ENCODE measurements at places on chromosomes 3 and 15.

- no peak for DNase-seq
These were observed 202.9 kb downstream of the VPS13C start for GRCh38 chr15:61857169-61857829.

- DNase-seq: no peak
These were observed 19.7 kb downstream of the CHMP2B start for GRCh38 chr3:87246662-87247429.

DNA sequence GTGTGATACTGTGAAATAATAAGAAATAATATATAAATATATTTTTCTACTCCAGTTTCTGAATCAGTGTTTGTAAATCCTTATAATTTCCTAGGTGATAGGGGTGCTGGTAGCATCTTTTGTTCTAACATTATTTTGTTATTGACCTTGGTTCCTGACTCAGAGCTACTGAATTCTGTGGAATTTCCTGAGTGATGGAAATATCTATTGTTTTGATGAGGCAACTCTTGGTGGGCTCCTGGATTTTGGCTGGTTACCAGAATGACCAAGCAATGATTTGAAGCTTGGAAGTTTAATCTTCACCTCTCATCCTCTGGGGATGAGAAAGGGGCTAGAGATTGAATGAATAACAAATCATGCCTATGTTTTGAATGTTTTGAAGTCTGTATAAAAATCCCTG, 377.3 kb downstream of the LPP start:
- DNase-seq: no peak

DNA sequence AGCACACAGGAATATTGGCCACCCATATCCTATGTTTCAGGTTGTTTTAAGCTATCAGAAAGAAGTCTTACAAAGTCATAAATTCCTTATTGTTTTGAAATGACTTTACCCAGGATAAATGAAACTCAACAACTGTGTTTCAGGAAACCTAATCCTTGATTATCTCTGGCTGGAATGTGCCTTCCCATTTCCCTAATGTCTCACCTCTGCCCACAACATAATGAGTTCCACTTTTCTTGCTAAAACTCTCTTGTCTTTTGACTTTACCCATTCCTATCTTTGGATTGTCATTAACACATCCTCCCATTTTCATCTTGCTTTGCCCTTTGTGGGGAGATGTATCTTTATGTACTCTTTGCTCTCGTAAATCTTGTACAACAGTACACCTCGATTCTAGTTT, 200.0 kb upstream of the DNAJC19 start:
- no peak for DNase-seq

DNA sequence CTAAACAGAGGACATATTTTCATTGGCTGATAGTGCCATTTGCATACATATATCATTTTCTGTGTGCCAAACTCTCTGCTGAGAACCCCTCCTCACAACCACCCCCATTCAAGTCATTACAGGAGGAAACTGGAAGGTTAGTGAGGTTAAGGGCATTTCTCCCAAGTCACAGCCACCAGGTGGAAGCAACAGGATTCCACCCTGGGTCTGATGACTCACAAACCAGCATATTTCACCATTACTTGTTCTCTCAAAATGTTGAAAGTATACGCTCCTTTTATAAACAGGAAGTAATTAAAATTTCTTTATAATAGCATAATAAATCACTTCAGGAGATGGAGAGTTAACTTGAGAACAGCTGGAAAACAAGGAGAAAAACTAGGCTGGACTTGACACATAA, 398.6 kb upstream of the WNT5A start:
- DNase-seq: no peak

GRCh38 chr15:46556010-46556409, 921.2 kb downstream of the SQOR start:
- DNase-seq: no peak

- DNase-seq: no peak
These were observed 30.0 kb downstream of the INSYN1 start for GRCh38 chr15:73723191-73723590.

DNA sequence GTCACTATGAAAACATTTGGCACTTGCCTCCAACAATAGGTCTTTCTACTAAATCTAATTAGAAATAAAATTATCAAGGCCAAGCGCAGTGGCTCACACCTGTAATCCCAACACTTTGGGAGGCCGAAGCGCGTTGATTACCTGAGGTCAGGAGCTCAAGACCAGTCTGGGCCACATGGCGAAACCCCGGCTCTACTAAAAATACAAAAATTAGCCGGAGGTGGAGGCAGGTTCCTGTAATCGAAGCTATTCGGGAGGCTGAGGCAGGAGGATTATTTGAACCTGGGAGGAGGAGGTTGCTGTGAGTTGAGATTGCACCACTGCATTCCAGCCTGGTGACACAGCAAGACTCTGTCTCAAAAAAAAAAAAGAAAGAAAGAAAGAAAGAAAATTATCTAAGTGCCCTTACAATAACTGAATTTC, 1.6 kb upstream of the PLD1 start:
- no peak for DNase-seq

DNA sequence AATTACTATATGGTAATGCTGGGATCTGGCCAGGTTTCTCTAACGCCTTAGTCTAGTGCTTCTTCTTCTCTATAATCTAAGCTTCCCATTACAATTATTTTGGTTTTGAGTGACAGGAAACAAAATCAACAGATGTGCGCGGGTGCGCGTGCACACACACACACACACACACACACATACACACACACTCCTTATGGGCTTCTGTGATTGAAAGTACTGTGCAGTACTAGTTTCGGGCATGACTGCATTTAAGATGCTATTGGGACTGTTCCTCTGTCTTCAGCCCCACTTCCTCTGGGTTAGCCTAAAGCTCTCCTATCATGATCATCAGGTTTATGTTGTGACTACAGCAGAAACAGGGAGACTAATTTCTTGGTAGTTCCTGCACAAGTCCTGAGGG, 32.2 kb downstream of the EPHB1 start:
- no peak for DNase-seq

DNA sequence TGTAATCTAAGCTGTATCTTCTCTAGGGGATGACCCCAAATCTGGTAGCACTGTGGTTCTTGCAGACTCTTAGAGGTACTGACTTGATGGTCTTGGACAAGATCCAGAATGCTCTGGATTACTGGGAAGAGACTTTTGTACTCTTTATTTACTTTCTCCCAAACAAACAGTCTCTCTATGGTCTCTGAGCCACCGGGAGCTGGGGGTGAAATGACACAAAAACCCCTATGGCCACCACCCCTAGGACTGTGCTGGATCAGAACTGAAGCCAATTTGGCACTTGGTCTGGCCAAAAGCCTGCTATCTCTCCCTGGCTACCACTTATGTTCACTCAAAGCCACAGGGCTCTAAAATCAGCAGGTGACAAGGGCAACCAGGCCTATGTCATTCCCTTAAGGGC, 50.2 kb upstream of the SI start:
- no peak for DNase-seq

All from midbrain (tissue), 1 donor.